SJCRH30 (cell line): ENCODE measurements at places on chromosomes 7 and 10.

GRCh38 chr7:2576742-2577491 is 18.1 kb downstream of the IQCE start:
- DNase-seq, result no peak

DNA sequence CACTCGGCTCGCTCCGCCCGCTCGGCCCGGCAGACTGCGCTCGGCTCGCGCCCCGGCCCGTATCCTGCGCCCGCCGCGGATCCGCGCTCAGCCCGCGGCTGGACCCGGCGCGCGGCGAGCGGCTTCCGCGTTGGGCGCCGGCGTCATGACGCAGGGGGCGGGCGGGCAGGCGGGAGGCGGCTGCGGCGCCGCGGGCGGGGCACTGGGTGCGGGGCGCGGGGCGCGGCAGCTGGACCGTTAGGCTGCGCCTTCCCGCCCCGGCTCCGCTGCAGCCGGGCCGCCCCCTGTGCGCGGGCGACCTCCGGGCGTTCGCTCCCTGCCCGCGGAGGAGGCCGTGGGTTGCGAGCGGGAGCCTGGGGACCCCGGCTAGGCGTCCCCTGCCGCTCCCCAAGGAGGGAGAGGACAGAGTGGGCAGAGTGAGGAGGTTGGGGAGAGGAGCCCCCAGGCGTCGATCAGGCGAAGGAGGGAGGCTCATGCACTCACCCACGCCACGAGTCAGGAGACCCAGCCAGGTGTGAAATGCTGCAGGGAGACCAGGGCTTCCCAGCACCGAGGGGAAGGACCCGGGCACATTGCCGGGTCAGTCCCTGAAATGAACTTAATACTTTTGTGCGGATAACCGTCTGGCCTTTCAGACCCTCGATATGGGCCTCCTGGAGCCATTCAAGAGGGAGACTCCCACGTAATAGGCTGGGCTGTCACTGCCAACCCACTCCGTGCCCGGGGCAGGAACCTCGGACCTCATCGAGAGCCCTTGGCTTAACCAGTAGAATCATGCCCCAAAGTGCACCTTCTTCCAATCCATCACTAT is at the start of gene PIP4K2A:
PIP4K2A (minus strand) TSS at position 100 of the 811 bp plus-strand sequence. CDS start 252 bp downstream, outside the sequence.
- peak; percentile 79 for DNase-seq

DNA sequence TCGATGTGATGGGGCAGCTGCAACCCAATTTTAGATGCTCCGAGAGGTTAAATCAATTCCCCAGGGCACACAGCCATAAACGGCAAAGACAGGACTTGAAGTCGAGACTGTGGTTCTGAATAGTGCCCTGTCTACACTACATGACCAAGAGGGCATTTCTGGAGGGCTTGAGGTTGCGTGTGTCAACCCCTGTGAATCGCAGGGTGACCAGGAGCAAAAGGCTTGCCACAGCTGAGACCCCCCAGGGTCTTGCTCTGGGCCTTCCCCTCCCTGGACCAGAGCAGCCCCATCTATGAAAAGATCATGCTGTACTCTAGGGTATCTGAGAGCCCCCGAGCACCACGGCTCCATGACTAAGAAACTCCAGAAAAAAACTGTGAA is 26.8 kb upstream of the RASGEF1A start:
- no peak for DNase-seq

DNA sequence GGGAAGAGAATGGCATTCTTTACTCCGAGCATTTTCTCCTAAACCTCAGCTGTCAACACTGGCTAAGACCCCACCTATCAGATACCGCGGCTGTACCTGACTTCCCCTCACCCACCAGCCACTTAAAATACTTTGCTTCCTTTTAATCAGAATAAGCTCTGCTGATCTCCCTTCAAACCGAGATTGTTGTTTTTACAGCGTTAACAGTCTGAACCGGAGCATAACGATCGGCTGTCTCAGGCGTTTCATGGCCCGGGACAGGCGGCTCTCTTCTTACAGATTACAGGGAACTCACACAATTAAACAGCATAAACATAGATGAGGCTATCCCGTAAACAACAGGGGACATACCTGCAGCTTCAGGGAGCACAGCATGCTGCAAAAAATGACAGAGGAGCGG is 174.3 kb upstream of the RNF32 start:
- no peak for DNase-seq

DNA sequence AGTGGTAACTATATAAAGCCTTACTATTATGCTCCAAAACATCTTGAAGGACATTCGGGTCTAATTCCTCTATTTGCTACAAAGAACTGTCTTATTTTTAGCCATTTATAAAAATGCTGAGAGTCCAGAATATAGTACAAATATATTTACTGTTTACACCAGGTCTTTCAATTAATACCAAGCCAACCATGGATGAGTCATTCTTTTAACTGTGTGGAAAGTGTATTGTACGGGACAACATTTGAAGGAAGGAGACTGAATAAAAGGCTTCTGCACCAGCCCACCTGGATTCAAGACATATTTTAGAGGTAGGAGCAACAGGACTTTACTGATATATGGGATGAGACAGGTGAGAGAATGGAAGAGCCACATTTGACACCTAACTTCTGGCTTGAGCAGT is 35.4 kb downstream of the MASTL start:
- DNase-seq, result no peak

DNA sequence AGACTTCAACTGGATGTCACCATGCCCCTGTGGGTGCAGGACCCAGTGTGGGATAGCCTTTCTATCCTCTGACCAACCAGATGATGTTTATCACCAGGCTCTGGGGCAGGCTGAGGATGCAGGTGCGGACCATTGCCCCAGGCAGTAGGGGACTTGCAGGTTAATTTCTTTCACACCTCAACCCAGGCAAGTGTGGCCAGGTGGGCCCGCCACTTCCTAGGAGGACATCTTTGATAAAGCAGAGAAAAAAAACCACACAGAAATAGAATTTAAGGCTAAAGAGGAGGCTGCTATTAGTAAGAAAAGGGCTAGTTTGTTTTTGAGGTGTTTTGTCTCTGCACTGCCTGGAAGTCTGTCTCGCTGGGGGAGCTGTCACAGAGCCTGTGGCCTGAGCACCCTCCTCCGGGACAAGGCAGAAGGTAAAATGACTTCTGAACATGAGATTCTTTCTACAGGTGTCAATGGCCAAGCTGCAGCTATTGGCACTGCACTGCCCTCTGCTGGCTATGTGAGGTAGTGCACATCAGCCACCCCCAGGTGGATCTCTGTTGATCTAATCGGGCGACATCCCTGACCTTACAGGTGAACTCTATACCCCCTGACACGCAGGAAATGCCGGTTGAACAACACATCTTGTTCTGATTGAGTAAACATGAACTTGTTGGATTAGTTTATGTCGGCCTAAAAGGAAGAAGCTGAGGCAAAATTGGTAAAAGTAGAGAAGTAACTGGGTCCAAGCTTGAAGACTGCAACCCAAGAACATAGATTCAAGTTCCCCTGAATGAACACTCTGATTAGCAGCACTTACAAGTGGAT is 21.0 kb downstream of the UPP1 start:
- peak; percentile 75 for DNase-seq

GRCh38 chr7:143145-143751 is 49.1 kb upstream of the FAM20C start:
- DNase-seq, result no peak

- no peak for DNase-seq
Observed at GRCh38 chr7:23347682-23348180, 48.6 kb downstream of the MALSU1 start.

- DNase-seq, result no peak
Observed at GRCh38 chr7:122136639-122137245, 7.3 kb downstream of the AASS start.

DNA sequence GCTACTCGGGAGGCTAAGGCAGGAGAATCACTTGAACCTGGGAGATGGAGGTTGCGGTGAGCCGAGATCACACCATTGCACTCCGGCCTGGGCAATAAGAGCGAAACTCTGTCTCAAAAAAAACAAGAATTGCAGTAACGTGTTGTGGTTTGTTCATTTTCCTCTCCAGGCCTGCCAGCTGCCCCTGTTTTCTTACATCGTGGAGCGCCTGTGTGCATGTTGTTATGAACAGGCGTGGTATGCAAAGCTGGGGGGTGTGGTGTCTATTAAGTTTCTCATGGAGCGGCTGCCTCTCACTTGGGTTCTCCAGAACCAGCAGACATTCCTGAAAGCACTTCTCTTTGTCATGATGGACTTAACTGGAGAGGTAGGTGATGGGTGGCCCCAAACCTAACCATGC is 52.1 kb downstream of the TRRAP start:
- no peak for DNase-seq

DNA sequence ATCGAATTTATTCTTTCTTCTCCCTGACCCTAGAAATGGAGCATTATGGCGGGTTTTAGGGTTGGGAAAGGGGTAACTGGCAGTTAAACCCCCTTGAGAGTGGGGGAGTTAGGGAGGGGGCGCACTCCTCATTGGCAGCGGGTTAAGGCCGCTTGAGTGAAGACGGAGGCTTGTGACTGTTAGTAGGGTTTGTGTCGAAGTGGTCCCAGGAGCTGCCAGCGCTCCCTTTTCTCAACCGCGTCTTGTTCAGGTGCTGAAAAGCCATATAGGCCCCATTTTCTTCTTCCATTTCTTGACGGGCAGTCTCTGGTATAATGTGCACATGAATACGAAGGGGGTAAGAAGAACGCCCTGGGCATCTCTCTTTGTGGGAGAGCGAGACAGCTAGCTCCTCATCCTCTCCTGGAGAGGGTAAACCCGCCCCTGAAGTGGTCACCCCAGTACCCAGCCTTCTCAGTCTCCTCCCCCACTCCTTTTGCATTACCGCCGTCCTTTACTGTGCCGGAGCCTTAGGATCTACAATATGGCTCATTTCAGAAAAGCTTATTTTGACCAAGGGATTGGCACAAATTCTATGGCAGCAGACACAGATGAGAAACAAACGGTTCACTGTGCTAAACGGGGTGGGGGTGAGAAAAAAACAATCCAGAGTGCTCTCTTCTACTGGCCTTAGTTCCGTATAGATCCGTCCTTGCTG is 836 bp downstream of the KMT2E start:
- DNase-seq, result peak; percentile 56

- DNase-seq, result no peak
Observed at GRCh38 chr10:6770846-6771245, 190.8 kb upstream of the PRKCQ start.

GRCh38 chr7:114243646-114244045 is 171.0 kb upstream of the FOXP2 start:
- no peak for DNase-seq

DNA sequence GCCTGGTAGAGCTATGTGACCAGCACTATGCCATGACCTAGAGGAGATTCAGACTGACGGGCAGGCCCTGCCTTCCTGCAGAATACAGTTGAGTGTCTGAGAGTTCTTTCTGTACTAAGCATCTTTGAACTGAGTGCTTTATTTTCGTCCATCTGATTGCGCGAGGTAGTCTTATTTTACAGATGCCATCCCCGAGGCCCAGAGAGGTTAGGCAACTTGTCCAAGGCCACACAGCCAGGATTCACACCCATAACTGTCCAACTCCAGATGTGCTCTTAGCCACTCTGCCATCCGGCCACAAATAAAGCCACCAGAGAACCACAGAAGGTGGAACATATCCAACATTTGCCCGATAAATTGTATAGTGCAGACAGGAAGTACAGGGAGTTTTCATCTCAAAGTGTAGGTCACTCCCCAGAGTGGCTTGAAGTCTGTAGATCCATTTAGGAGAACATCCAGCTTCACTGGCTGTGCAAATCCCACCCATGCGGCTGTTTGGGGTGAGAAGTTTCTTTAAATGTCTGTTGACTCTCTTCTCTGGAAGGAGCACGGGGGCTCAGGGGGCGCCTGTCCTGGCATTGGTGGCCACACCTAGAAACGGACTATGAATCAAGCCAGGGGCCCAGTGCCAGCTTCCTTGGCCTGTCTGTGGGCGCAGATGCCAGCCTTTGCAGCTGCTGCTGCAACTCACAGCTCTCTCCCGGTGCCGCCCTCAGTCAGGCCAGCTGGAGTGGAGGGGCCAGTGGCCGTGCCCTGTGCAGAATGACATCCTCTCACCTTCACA is 11.1 kb downstream of the CHST3 start:
- DNase-seq, result peak; percentile 40

GRCh38 chr7:70890147-70890969 is 241.6 kb upstream of the GALNT17 start:
- DNase-seq, result no peak

GRCh38 chr10:22978918-22979317 is 51.1 kb downstream of the ARMC3 start:
- DNase-seq, result peak; percentile 45

DNA sequence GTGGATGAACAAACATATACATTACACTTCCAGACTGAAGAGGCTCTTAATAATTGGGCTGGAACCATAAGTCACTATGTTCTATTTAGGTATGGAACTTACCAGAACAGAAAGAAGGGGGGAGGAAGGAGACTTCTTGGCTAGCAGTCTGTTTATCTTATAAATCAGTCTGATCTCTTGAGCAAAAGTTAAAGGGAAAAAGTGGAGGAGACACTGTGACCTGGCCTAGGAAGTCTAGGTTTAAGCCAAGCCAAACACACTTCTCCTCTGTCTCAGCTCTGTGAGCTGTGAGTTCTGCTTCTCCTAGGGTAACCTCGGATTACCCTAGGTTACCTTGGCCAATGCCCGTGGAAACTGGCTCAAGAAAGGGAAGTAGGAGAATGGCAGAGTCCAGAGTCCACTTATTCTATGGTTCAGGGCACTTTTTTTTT is 95.2 kb downstream of the PFKFB3 start:
- DNase-seq, result no peak

DNA sequence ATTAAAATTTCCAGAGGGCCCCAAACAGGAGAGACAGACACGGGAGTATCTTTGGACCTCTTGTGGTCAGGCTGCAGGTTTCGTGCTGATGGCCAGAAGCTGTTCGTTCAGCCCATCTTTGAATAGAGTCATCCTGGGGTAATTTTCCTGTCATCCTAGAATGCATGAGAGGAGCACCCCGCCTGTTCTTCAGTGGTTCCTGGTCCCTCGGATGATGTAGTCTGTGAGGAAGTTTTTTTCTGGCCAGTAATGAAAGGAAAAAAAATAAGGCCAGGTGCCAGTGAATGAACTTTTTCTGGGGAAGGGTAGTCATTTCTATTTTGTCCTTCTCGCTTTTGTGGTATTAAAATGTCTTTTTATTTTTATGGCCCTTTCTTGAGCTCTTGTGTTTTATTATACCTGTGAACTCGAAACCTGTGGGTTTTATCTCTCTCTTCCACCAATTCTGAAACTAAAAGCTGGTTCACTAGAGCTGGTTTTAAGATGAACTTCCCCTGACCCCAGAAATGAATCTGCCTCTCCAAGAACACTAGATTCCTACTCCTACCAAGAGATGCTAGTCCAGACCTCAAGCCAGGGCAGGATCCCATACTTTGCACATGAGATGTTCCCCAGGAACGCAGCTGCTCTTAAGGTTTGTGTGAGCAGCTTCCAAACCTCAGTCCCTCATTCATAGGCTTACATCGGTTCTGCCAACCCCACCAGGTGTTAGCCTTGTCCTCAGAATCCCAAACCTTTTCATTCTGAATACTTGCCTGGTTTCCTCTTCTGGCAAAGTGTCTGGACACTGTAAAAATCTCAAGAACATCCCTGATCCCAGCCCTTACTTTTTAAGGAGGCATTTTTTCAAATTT is 15.4 kb upstream of the MEST start:
- peak; percentile 52 for DNase-seq

GRCh38 chr10:122559228-122559627 is 1.3 kb upstream of the DMBT1 start:
- no peak for DNase-seq

GRCh38 chr10:107859065-107859464 is 694.6 kb upstream of the SORCS1 start:
- DNase-seq, result no peak

- no peak for DNase-seq
Observed at GRCh38 chr7:107924841-107925504, 34.0 kb downstream of the DLD start.
